ENCODE measurements at places on chromosomes 7 and 10. TPM values are rescaled to one million over a fixed set of nuclear protein-coding genes. Genes with fewer than 3 reads are reported as not detected.

Gene GARS1
- total RNA-seq, result 233 TPM

Gene OGDHL
- total RNA-seq, result 1.2 TPM

Gene AASS
- 14.9 TPM for total RNA-seq

Gene CLDN3
- total RNA-seq, result not detected

Gene CCNY
- total RNA-seq, result 43.4 TPM

Gene ANTXRL
- total RNA-seq, result not detected
